Retina (tissue), 1 donor: ENCODE measurements at places on chromosomes 7 and 10.
A peak's percentile ranks its signal among the peaks of the same experiment; 100 is the strongest.

DNA sequence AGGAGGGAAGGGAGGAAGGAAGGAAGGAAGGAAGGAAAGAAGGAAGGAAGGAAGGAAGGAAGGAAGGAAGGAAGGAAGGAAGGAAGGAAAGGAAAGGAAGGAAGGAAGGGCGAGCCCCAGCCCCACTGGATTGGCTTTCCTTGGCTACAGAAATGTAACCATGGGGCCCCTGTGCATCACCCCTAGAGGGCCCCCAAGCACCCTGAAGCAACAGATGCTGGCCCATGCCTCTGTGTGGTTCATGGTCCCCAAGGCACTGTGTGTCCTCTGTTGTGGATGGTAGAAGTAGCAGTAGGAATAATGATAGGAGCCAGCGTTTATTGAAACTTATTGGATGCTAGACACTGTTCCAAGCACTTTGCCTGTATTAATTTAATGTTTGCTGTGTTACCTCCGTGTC lies 116.6 kb upstream of the MACROH2A2 start:
- DNase-seq: no peak

DNA sequence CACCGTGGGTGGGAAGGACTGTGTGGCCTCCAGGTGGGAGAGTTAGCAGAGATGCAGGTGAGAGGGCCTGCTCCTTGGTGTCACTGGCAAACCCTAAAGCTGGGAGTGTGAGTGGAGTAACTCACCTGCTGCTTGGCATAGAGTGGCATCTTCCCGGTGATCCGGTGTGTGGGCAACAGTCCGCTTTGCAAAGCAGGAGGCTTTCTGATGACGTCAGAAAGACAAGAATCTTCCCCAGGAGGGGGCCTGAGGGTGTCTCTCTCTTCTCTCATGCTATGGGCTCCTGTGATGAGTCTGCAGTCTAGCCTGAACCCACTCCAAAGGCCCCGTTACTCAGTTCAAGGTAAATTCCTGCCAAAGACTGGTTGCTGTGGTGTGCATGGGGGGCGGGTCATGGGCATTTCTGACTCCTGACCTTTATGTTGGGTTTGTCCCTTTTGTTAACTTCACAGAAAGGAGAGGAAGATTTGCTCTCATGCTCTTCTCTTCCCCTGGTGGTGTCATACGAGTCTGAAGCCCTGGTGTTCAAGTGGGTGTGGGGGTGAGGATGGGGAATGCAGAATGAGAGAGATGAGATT lies 187.9 kb downstream of the GATA3 start:
- no peak for DNase-seq

DNA sequence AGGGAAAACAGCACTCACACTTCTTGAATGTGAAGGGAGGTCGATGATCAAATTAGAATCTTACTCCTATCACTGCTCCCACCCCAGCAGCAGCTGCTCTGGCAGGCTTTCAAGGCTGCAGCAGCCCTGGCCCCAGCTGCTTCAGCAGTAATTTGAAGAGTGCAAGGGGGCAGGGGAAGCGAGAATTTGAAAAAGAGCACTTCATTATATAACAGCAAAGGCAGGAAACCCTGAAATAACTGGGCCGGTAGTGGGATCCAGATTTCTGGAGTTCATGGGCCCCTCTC lies 44.9 kb downstream of the MYPN start:
- peak; percentile 26 for DNase-seq

GRCh38 chr7:152120210-152120609 lies 94.7 kb downstream of the GALNT11 start:
- no peak for DNase-seq

- no peak for DNase-seq
These were observed 3.7 kb upstream of the SPACDR start for GRCh38 chr7:100467638-100468373.

GRCh38 chr10:131127610-131128009 lies 183.9 kb downstream of the TCERG1L start:
- no peak for DNase-seq

- DNase-seq: no peak
These were observed 72.6 kb downstream of the C1GALT1 start for GRCh38 chr7:7254908-7255307.

GRCh38 chr10:75042292-75042974 lies 69.0 kb upstream of the SAMD8 start:
- no peak for DNase-seq

DNA sequence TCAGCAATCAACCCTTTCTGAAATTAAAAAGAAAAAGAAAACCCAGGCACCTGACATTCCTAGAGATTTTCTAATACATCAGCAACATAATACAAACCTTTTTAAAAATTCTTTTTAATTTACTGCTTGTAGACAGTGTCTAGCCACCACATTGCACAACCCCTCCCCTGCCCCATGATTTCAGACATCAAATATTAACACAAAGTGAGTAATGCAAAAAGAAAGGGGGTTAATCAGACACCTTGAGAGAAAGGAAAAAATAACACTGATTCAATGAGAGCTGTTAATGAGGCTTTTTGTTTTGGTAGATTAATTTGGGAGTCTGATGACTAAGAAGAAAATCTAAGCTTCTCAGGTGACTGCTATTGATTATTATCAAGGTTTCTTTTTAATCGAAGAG lies 55.3 kb downstream of the SLC25A13 start:
- DNase-seq: no peak

DNA sequence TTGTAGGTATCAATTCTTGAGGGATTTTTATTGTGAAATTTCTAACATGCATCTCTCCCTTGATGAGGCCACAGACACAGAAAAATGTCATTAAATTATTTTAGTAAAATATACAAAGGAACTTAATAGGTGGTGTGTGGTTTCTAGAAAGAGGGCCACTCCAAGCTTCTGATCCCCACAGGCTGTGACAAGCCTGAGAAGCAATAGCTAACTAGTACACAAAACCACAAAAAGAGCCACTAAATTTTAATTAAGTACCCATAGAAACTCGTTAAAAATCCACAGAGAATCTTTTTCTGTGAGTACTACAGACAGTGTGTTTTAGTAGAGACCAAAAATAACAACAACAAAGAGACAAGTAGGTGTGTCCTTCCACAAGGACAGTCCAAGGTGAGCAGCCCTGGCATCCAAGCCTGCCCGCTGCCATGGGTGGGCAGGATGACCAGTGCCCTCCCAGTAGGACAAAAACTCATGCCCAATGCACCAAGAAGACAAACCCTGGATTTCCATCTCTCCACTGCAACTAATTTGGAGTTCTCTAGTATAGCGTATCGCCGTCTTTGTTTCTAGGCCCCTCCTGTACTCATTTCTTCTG lies 81.0 kb downstream of the RNF216 start:
- DNase-seq: no peak
